ENCODE measurements at places on chromosomes 3 and 15. TPM values are rescaled to one million over a fixed set of nuclear protein-coding genes. Genes with fewer than 3 reads are reported as not detected.

DNA sequence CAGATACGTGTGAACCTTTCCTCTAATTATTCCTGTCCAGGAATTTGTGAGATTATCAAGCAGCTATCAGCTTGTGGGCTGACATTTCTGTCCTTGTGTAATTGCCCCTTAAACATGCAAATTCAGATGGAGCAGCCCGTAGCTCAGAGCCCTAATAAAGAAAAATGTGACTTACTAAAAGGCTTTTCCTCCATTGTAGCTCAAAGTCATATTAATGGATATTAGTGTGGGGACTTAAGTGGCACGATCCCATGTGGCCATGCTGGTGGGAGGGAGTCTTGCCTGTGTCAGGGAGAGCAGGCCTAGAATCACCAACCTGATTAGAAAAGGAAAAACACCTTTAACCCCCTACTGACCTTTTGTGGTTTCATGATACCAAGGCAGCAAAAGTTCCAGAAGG, 399.2 kb downstream of the LRTM1 start:
- no peak for DNase-seq

- DNase-seq = no peak
Measured at GRCh38 chr3:37974121-37975083, 16.2 kb upstream of the VILL start.

DNA sequence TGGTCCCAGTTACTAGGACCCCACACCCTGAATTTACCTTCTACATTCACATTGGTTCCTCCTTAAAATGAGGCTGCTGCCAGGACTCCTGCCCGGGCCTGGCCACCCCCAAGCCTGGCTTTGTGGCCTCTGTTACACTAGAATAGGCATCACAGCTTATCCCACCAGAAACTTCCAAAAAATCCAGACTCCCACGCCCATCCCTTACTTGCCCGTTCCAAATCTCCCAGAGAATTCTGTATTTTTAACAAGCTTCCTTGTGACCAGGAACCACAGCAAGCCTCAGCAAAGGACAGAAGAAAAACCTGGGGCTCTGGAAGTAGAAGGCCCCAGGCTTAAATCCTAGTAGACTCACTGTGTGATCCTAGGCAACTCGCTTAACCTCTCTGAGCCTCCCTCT, 36.0 kb upstream of the SLC6A1 start:
- DNase-seq = no peak

- DNase-seq = no peak
Measured at GRCh38 chr15:28015855-28016254, 83.3 kb downstream of the OCA2 start.

- DNase-seq = no peak
Measured at GRCh38 chr15:74627766-74628165, 12.1 kb downstream of the CLK3 start.

DNA sequence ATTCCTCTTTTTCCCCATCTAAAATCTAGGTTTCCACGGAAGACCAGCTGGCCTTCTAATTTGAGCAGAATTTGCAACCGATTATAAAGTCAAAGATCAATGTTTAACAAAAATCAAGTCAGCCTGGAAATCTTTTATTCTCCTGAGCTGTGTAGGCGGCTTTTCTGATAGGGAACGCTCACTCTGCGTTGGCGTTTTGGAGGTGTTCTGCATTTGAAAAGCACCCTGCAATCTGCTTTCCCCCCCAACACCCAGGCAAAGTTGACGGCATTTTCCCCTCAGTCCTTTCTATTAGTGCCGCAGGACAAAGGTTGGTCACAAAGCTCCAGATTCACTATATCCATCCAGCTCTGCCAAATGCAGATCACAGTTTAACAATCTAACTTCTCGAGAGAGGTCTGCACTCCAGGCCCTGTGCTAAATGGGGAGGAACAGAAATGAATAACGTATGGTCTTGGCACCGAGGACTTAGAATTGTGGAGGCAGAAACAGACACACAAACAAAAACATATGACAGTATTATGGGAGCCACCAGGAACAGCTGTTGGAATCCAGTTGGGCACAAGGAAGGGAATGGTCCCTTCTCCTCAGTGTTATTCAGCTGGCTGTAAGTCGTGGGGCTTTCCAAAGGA, 50.4 kb upstream of the LARS2 start:
- peak; percentile 2 for DNase-seq

DNA sequence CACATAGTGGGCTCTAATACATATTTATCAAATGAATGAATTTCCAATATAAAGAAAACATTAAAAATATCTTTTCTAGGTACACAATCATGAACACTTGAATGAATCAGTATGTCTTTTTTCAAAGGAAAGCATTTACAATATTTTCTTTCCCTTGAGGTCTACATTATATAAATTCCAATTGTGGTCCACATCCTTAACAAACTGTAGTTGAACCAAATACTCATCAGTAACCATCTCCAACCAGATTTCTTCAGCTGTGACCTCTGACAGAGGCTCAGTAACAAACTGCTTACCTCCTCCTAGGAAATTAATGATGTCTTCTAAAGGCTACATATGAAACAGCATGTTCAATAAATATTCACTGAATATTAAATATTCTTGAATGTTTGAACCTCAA, 58.8 kb downstream of the CFAP20DC start:
- DNase-seq = no peak

DNA sequence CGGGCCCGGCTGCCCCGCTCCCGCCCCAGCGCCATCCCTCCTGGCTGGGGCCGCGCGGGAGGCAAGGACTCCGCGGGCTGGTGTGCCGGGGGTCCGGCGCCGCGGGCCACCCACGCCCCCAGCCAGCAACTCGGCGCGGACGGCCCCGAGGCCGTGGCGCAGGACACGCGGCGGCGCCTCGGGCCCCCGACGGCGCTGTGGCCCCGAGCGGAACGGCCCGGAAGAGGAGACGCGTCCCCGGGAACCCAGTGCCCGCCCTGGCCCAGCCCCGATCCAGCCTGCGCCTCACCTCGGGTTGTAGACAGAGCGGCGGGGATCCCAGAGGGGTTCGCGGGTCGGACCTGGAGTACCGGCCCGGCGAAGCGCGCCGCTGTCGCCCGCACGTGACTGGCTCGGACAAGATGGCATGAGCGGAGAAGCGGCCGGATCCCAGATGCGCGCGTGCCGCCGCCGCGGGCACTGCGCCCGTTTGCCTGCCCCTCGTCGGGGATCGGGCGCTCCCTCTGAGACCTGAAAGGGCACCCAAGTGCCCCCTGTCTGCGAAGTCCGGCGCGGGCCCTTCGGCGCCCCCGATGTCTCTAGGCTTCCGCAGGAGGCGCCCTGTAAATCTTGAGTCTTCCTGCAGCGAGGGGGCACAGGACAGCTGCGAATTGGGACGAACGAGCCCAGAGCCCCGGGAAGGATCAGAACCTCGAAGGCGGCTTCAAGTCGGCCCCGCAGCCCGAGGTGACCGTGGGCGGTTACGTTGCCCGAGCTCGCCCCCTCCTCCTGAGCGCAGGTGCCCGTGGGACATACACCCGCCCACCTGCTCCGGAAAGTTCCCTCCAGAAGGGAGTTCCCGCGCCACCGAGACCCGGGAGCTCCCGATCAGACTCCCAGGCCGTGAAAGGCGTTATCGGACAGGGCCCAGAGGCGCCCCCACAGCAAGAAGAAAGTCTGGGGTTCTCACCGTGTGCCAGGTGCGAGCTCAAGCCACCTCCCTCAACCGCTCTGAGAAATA, 598 bp upstream of the SFMBT1 start:
- no peak for DNase-seq

- DNase-seq = no peak
Measured at GRCh38 chr15:91965501-91966193, 112.1 kb downstream of the SLCO3A1 start.

The GHSR gene
- not detected for total RNA-seq

The APOD gene
- 11.7 TPM for total RNA-seq

The ALDH1A2 gene
- total RNA-seq = 36.0 TPM

The SOX14 gene
- total RNA-seq = not detected

The SPG21 gene
- 56.2 TPM for total RNA-seq

The LTF gene
- 3.3 TPM for total RNA-seq

All from urinary bladder (tissue), 4 donors.